ENCODE measurements at places on chromosomes 1 and 21.

- no peak for DNase-seq
These were observed 18.7 kb upstream of the CSF1 start for GRCh38 chr1:109891930-109892329.

DNA sequence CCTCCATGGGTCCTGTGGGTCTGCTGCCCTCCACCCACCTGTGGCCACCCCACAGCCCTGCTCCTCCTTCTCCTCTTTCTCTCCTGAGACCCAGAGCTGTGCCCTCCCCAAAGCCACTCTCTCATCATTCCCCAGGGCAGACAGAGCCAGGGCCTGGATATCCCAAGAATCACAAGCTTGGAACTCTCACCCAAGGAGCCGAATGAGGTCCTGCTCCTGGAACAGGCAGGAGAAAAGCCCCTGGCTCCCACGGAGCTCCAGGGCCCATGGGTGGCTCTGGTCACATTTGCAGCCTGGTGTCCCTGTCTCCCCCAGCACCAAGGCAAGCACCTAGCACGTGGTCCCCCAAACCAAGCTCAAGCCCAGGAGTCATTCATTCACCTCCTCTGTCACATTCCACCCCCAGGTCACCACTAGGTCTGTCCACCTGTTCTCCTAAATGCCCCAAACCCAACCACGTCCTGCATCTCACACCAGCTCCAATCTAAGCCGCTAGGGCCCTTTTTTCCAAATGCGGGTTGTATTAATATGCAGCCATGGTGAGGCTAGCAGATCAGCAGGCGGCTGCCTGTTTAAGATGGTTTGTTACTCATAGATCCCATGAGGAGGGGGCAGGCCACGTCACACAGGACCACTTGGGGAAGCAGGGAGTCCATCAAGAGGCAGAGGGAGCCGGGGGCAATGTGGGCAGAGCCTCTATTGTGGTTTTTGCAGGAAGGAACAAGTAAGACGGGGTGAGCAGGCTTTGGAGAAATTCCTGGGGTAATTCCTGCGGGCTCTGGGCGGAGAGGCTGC lies 215.5 kb upstream of the VAMP3 start:
- no peak for DNase-seq

GRCh38 chr1:184298440-184299405 lies 88.1 kb upstream of the C1orf21 start:
- no peak for DNase-seq

- no peak for DNase-seq
These were observed 1.7 kb downstream of the NES start for GRCh38 chr1:156675210-156676113.

GRCh38 chr1:93695411-93696005 lies 13.9 kb upstream of the BCAR3 start:
- no peak for DNase-seq

DNA sequence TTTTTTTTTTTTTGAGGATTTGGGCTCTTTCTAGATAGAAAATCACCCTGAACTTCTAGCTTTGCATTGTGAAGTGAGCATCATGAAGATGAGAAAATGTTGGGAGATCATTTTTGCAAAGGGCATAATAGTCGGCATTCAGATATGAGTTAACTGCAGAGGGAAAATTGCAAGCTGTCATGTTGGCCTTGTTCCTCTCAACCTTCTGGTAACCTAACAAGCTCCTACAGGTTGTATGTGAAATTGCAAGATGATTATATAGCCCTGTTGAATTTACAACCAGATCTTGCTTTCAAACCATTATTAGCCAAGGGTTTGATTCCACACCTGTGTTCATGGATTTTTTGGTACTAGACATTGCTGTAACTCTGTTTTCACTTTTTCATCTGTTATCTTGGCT lies 2.2 kb downstream of the ELOA start:
- peak; percentile 6 for DNase-seq

DNA sequence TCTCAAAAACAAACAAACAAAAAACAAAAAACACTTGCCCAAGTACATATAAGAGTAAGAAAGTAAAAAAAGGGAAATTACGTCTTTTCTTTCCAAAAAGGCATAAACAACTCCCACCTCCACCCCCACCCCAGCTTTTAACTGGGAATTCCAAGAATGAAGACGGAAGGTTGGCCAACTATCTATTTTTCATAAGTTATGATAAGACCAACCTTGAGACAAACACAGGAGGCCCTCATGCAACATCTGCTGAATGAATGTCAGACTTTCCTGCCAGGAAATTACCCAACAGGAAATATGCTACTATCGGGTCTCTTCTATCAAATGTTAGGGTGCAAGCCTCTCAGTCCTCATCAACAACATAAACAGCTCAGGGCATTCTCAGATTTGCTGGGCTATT lies 1.9 kb downstream of the BSDC1 start:
- DNase-seq: no peak

- no peak for DNase-seq
These were observed 47.0 kb upstream of the SDC3 start for GRCh38 chr1:30955448-30956015.

DNA sequence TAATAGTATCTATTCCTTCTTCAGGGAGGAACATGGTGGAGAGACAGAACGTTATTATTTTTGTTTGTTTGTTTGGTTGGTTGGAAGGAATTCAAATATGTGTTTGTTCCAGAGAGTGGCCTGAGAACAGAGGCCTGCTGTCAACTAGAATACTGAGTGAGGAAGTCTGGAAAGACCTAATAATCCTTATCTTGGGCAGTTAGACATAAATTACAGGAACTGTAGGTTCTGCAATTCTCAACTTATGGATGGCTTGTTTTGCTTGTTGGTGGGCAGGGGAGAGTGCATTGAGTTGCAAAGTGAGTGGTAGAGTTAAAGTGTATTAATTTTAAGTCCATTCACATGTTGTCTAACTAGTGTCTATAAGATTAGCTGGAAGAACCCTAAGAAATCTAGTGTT lies 197.6 kb downstream of the BACH1 start:
- no peak for DNase-seq

DNA sequence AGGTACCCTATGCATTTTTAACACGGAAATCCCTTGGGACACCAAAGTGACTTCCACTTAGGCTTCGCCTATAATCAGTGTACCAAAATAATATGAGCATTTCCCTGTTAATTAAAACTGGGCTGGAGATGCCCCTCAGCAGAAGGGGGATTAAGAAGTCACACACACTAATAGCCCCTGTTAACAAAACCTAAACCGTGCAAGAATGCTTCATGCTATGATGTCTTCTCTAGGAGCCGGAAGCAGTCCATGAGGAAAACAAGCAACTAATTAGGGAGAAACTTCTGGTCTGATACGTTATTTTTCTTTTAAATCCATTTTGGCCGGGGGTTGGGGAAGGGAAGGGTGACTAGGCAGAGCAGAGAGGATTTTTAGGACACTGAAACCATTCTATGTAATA lies 123.4 kb downstream of the ESRRG start:
- DNase-seq: no peak

DNA sequence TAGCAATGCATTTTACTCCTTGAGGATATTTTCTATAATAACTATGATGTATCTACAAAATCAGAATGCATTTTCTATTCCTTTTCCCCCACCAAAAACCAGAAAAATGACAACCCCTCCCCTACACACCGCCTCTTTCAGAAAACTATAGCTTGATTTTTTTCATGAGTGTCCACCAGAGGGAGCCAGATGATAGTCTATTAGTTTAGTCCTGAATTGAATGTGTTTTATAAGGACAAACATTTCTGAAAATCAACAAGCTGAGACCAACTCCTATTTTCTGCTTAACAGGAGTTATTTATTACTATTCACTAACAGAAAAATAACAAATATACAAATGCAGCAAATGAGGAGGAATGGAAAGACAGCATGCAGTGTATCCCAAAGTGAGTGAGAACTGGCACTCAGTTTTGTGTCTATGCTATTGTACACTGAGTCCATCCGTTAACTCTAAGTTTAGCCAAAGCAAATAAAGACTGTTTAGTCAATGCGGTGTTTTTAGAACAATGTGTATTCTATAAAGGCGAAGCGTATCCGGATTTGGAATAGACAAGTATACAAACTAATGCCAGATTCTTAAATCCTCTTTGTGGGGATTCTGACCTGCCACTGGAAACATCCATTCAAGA lies 182.6 kb downstream of the VAV3 start:
- peak; percentile 61 for DNase-seq

- DNase-seq: no peak
These were observed 80.4 kb upstream of the GCLM start for GRCh38 chr1:93989601-93990000.

- no peak for DNase-seq
These were observed 97.0 kb upstream of the DPH5 start for GRCh38 chr1:101122452-101123166.

DNA sequence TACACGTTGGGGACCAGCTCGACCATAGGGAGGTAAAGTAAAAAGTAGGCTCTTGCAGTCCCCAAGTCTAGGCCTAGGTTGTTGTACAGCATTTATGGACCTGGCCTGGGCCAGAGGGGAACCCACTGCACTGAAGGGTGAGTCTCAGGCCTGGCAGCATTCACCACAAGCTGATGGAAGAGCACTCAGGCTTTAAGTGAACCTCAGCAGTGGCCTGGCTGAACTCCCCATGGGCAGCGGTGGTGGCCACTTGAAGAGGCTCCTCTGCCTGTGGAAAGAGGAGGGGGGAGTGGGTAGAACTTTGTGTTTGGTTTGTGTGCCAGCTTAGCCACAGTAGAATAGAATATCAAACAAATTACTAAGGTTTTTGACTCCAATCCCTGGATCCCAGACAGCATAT lies 176.2 kb upstream of the PRMT6 start:
- DNase-seq: no peak

DNA sequence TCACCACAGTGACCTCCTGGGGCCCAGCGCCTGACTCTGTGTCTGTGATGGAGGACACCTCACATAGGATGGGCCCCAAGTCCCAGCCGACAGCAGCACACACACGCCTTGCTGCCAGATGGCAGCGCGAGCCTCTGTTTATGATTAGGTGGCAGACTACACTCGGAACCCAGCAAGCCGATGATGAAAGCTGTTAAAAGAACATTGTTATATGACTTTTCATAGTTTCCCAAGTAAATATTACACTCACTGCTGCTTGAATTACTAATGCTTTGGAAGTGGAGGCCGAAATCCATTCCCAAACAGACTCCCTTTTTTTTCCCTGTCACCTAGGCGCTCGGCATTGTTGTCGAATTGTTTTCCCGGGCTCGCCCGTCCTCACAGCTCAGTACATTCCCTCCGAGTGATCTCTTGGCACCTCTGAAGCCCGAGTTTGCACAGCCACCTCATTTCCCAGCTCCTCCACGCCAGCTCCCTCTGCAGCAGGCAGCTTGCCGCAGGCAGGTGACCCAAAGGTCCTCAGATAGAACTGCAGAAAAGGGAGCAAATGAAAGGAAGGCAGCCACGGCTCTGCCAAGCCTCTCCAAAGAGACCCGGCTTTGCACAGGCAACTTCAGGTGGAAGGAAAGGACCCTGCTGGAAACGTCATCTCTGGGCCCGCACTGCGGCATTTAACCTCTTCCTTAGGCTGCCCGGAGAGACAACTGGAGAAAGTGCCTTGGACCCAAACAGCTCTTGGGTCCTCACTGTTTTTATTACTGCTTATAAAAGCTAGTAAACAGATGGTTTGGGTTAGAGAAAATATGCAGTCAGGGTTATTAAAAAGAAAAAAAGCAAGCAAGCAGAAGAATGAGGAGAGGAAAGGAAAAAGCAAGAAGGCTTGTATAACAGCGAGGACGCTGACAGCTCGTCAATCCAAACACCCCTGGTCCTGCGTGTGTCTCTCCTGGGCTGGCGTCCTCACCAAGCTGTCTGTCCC lies 72.2 kb upstream of the SLC25A33 start:
- DNase-seq: no peak

DNA sequence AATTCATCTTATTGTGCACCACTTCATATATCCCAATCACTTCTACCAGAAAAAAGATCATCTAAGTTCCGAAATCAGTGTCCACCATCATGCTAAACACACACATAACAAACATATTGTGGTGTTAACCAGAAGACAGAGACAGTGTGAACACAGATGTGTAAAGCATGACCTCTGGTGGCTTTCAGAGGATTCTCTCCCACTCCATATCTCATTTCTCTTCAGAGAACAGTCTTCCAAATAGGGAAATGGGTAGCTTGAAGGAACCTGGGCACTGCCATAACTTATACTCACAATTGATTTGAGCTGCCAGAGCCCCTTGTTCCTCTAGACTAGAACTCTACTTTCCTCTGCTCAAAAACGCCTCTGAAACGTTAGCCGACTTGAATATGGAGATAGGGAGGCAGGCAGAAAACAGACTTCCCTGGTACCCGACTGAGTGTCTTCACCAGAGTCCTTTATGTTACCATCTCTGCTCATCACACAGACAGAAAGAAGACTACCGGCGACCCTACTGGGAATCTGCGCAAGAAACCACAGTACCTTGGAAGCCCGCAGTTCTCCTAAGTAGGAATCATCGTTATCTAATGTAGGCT lies 1.8 kb upstream of the ELAPOR1 start:
- no peak for DNase-seq

DNA sequence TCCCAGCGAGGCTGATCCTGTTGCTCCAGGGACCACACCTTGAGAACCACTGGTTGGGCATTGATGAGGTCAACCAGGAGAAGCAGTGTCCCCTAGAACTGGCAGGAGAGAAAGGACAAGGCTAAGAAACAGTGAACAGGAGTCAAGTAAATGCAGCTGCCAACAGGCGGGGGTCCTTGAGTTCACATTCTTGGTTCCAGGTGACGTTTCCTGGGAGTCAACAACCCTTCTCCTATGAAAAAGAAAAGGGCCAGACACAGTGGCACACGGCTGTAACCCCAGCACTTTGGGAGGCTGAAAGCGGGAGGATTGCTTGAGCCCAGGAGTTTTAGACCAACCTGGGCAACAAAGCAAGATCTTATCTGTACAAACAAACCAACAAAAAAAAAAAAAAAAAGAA lies 98.3 kb downstream of the KAZN start:
- DNase-seq: no peak
